ENCODE measurements at places on chromosomes 12 and 14.

DNA sequence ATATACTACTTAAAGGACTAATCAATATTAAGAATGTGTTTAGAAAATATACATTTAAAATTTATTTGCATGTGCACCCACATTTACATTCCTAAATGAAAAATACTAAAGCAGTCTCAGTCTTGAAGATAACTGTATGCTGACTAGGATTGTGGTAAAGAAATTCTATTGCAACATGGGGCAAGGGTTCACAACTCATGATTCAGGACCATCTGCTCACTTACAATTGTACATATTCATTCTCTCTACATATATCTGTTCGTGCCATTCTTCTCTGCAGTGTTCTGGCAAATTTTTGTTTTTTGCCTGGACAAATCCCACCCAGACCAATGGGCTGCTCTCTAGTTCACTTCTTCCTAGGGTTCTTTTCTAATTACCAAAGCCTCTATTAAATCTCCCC lies 417.2 kb upstream of the NOVA1 start:
- no peak for DNase-seq

DNA sequence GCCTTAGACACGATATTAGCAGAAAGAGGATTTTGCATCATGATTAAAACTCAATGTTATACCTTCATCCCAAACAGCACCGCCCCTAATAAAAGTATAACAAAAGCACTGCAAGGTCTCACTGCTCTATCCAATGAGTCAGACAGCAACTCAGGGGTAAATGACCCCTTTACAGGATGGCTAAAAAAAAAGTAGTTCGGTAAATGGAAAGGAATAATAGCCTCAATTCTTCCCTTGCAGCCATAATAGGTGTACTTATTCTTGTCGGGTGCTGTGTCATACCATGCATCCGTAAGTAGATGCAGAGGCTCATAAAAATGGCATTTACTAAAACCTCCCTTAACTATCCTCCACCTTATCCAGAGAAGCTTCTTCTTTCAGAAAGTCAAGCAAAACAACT lies 53.9 kb upstream of the AP4S1 start:
- no peak for DNase-seq

DNA sequence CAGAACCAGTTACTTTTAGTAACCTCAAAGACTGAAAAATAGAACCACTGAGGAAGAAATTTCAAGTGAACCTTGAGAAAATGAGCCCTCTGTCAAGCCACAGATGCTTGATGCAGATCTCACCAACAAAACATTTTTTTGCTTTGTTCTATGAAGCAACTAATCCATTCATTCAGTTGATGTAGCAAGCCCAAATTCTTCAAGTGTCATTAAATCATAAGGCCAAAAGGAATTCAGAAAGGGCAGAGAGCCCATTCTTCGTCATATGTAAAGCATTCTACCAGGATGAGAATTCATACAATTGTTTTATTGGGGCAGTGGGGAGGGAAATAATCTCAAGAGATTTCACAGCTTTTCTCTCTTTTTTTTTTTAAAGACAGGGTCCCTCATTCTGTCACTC lies 218.0 kb upstream of the RGS6 start:
- no peak for DNase-seq

DNA sequence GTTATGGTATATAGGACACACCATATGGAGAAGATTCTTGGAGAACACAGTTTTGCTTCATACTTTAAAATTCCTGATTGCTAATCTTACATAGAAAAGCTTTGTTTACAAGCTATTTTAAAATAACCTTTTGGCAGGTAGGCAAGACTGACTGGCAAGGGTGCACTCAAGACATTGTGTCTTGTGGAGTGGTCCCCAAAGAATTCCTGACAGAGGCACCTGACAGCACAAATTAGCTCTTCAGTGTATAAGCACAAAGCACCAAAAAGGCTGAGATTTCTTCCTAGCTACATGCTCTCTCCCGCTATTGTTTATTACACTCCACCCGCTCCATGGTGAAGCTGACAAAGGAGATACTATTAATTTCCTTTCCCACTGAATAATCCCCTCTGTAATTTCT lies 139.4 kb downstream of the MON2 start:
- DNase-seq, result no peak

DNA sequence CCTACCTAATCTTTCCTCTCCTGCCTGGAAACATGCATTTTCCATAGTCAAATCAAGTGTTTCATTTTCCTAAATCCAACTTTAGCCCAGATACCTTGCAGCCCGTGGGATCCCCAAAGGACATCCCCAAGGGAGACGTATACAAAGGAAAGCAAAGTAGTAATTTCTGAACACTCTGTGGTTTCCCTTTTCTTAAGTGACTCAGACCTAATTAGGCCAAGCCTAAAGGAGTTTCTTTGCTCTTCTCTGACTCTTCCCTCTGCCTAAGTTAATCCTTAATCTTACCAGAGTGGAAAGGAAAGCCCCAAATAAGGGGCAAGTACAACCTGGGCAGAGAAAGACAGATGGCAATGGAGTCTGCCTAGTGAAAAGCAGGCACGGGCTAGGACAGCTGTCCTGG lies 250.3 kb downstream of the SPTSSA start:
- DNase-seq, result no peak

GRCh38 chr14:102736956-102737355 lies 40.3 kb upstream of the TRAF3 start:
- no peak for DNase-seq

GRCh38 chr12:91406920-91407341 lies 224.3 kb upstream of the DCN start:
- DNase-seq, result no peak

DNA sequence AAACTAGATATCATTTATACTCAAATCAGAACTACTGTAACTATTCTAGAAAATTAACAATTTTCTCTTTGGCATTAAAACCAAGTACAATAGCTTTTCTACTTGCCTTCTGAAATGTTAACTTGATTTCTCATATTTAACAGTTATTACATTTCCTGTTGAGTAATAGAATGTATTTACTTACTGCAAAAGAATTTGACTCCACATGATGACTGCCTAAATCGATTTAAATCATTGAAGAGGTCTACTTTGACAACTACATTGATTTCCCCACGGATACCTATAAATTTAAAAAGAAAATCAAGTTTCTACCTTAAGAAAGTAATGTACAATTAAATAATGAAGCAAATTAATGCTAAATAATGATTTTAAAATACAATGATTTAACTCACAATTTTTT lies 18.9 kb downstream of the C2CD5 start:
- no peak for DNase-seq

GRCh38 chr12:121575952-121576625 lies 4.7 kb downstream of the KDM2B start:
- DNase-seq, result no peak

- DNase-seq, result no peak
Observed at GRCh38 chr14:65958664-65959562, 527.3 kb upstream of the CCDC196 start.

DNA sequence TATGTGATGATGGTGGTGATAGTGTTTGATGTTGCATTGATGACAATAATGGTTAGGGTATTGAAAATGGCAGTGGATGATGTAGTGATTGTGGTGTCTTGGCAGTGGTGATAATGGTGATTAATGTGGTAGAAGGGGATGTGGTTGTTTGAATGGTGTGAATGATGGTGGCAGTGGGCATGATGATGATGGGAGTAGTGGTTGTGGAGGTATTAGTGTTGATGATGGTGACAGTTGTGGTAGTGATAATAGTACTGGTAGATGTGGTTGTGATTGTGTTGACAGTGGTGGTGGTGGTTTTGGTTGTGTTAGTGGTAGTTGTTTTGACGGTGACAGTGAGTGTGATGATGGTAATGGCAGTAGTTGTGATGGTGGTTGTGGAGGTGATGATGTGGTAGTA lies 1049.0 kb downstream of the VRK1 start:
- DNase-seq, result no peak

DNA sequence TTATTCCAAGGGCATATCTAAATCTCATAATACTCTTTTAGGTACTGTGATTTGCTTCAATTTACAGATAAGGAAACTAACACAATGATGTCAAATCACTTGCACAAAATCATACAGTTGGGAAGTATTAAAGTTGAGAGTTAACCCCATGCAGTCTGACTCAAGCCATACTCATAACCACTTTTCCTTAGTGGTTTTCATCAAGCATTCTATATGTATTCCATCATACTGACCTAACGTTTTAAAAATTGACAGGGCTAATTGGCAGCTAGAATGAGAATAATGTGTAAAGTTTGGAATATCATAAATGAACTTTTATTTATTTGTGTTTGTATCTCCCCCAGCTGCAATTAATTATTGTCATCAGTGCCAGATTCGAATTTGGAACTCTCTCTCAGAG lies 20.9 kb downstream of the PUS7L start:
- DNase-seq, result no peak

DNA sequence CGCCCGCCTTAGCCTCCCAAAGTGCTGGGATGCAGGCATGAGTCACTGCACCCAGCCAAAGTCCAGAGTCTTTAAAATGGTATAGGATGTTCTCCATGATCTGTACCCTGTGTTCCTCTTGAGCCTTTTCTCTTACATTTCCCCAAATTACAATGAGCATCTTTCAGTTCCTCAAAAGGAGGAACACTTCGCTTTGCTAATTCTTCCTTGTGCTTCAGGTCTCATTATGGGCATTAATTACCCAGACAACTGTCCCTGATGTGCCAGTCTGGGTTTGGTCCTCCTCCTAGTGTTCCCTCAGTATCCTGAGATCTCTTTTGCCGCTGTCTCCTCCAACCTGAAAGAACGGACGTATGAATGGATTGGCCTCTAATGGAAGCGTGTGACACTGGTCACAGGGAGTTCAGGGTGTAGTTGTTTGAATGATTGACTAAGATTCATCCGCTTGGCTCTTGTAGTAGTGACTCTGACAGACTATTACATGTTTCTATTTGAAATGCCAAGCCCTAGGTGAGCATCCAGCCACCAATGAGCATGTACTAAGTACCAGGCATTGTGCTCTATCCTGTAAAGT lies 8.2 kb downstream of the PRKCH start:
- no peak for DNase-seq
